ENCODE measurements at places on chromosomes 6 and 20.

DNA sequence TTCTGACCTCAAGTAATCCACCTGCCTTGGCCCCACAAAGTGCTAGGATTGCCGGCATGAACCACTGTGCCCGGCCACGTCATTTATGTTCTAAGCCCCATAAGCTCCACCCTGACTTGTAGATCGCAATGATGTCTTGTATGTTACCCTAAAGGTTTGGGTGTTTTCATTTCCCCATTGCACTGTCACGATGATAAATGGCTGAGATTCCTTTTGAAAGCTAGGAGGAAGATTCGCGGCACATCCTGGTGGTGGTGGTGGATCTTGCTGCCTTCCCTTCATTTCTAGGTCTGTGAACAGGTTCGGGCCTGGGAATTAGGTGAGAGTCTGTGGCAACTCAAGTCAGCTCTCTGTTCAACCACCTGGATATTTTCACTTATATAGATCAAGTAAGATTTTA, 28.3 kb downstream of the MUC22 start:
- DNase-seq, result no peak

- DNase-seq, result no peak
Measured at GRCh38 chr6:19332806-19333460, 504.2 kb upstream of the ID4 start.

GRCh38 chr20:20483328-20483727, 115.4 kb downstream of the INSM1 start:
- no peak for DNase-seq

DNA sequence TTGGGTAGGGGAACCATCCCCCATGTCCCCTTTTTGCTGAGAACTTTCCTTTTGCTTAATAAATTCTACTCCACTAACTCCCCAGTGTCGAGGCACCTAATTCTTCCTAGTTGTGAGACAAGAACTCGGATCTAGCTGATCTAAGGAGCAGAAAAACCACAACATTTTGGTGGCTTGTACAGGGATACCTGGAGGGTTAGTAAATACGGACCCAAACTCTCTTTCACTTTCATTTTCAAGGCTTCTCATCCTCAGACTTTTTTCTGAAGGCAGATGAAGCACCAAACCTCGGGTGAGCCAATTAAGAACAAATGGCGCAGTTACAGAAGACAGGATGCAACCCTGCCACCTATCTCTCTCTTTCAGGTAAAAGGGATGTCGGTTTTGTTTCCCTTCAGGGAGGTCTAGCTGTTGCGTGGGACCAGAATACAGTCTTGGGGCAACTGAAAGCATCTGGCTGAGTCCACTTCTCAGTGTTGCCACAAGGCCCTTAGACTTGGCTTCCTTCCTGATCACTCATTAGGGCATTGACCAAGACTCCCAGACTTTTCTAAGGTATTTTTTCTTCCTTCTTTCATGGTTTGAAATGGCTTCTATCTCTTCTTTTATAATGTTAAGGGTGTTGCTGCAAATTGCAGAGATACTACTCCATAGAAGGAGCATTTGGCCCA, 11.1 kb upstream of the HTR1B start:
- DNase-seq, result no peak

DNA sequence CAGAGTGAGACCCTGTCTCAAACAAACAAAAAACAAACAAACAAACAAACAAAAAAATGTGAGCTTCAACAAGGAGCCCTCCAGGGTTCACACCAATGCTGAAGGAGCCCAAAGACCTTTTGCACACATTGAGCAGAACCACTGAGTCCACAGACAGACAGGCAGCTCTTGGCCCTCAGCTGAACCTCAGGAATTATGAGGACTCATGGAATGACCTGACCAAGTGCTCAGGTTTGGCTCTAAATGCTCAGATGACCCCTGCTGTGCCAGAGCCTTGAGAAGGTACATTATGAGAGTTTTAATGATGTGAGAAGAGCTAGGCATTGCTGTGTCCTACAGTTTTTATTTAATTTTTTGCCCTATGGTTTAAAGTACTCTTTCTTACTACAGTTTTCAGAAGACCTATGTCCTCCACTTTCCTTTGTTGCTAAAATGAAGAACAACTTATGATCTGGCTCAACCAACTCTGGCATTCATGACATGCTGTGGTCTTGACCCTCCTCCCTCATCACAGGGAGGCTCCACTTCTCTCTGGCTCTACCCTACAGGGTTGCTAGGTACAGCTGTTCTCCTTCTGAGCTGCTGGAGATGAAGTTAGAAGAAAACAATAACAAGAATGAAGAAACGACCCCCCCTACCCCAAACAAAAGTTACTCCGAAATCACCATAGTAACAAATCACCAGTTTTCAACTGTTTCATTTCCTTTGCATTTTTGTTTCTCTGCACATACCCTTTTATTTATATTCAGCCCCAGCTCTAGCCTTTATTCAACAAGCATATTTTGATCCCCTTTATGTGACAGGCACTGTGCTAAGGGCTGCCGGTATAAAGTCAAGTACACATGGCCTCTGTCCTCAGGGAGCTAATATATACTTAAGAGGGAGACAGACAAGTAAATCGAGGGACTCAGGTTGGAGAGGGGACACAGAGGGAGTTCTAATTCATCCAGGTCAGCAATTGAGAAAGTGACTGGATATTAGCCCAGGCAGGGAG, 128.7 kb upstream of the TRAF3IP2 start:
- DNase-seq, result no peak

- DNase-seq, result peak; percentile 57
Measured at GRCh38 chr6:43455531-43456428, at the start of gene DLK2. TSS of gene DLK2 (minus strand) at chr6:43455548. CDS start at chr6:43454825, 723 bp downstream.

DNA sequence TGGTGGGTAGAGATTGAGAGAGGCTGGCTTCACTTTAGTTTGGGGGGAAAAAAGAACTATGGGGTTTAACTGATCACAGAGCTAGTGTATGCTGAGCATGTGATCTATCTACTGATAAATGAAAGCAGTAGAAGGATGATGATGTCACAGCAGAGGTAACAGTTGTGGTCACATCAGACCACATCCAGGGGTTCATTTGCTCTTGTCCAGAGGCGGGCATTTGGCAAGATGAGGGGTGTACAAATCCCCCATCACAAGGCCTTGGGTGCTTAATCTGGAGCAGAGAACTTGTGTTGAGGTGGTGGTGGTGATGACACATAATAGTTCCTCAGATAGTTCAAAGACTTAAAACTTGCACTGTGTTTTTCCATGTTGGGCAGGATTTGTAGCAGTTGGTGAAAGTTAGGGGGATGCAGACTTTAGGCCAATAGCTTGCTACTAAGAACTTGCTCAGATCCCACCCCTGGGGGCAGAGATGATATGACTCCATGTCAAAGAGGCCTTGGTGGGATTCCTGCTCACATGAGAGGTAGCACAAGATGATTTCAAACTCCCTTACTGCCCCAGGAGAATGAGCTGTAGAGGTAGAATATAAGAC, 63.4 kb downstream of the PRDM1 start:
- no peak for DNase-seq

DNA sequence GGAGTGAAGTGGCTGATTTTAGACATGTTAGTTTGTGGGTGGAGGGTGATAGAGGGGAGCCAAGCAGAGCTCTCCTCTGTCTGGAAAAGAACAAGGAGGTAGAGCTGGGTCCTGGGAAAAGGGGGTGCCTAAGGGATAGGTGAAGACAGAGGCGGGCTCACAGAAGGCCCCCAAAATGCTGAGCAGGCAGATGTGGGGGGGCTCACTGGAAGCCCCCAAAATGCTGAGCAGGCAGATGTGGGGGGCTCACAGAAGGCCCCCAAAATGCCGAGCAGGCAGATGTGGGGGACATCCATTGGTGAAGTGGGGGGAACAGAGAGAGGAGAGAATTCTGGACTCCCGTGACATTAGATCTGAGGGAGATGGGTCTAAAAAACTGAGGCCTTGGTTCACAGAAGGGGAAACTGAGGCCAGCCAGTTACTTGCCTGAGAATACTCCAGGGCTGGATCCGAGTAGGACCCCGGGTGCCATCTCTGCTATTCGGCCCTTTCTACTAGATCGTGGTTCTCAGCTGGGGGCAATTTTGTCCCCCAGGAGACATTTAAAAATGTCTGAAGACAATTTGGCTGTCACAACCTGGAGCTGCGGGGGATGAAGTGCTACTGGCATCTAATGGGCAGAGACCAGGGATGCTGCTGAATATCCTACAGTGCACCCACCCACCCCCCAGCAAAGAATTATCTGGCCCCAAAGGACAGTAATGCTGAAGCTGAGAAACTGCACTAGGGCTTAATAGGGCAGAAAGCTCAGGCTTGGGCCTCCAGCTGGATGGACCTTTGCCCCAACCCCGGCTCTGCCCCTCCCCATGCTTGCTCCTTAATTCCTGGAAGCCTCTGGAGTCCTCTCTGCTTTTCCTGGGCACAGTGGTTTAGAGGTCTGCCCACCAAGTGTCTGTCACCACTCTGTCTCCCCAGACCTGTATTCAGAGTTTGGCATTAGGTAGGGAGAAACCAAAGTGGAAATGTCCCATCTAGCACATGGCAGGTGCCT, 2.1 kb downstream of the LPIN3 start:
- DNase-seq, result no peak

DNA sequence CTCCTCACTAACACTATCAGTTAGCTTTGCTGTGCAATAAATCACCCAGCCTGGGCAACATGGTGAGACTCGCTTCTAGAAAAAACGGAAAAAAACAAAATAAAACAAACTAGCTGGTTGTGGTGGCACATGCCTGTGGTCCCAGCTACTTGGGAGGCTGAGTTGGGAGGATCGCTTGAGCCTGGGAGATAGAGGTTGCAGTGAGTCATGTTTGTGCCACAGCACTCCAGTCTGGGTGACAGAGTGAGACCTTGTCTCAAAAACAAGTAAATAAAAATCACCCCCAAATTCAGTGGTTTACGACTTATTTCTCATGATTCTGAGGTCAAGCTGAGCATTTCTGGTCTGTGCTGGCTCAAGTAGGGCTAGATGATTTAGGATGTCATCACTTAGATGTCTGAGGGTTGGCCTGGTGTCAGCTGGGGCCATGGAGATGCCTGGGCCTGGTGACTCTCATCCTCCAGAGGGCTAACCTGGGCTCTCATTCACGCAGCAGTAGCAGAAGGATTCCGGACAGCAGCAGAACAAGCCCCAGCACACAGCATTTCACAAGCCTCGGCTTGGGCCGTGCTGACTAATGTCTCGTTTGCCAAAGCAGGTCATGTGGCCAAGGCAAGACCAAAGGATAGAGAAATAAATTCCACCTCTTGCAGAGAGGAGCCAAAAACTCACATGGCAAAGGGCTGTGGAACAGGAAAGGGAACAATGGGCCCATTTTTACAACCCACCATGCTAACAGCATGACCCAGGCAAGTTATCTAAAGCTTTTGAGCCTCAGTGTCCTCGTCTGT, 32.5 kb downstream of the MGME1 start:
- no peak for DNase-seq

- DNase-seq, result no peak
Measured at GRCh38 chr6:131844243-131844841, 36.5 kb downstream of the ENPP1 start.

DNA sequence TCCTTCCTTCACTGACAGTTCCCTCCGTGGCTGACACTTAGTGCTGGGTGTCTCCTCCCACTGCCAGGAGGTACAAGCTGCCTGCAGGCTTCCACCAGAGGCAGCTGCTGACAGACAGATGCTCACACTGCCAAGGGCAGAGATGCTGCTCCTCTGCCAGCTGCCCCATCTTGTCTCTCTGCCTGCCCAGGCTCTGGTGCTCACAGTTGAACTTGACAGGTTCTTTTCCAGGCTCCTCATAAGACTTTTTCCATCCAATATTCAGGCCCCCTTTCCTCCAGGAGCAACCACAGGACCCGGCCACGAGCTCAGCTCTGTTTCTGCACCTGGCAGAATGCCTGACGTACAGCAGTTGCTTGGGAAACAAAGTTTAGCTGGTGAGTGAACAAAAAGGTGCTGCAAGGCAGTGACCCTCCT, 79.8 kb downstream of the PSMB1 start:
- DNase-seq, result no peak

GRCh38 chr20:41101660-41102059, 35.7 kb upstream of the PLCG1 start:
- DNase-seq, result no peak

DNA sequence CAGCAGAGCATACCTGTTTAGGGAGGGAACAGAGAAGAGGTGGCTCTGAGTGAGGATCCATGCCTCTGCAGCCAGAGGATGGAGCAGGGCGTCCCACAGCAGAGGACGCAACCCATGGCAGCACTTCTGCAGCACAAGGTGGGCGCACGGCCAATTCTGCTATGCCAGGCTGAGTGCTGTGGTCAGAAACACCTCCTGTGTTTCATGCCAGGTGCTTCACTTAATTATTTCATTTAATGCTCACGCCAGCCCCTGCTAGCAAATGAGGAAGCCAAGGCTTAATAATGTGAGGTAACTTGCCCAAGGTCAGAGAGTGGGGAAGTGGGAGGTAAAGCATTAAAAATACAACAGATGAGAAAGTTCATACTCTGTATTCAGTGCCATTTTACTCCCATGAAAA, 68.5 kb upstream of the PTGIS start:
- no peak for DNase-seq

All from GM23338 (cell line).